ENCODE measurements at places on chromosomes 13 and 19.

- no peak for DNase-seq
Measured at GRCh38 chr13:29496241-29496712, 99.2 kb downstream of the SLC7A1 start.

GRCh38 chr13:42880056-42880605, 98.7 kb downstream of the FAM216B start:
- DNase-seq, result no peak

- DNase-seq, result no peak
Measured at GRCh38 chr13:70203661-70204229, 95.5 kb upstream of the KLHL1 start.

- no peak for DNase-seq
Measured at GRCh38 chr13:99495466-99496183, 5.6 kb upstream of the TM9SF2 start.

DNA sequence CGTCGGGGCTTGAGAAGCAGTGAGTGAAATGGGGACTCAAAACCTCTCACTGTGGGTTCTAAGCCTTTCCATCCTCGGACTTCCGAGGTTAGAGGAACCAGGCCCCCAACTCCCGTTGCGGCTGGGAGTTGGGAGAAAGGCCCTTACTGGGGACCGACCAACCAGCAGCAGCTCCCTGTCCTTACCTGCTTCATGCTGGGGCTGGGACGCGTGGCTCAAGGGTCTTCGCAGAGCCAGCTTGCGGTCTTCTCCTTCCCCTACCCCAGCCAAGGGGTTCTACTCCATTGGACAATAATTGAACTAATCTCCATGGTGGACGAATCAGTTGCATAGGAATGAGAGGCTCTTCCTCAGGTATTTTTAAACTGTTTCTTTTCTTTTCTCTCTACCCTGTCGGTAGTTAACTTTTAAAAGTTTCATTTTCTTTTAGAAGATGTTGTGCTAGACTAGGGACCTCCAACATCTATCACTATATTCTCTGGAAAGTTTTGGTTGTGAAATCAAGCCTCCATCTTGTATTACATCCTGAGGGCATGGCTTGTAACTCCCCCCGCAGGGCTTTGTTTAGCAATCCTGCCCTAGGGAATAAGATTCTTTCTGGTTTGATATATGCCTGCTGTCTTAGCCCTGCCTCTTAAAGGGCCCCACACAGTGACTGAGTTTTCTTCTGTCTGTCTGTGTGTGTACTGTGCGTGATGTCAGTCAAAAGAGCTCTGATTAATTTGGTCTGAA, 1027.1 kb upstream of the PCDH9 start:
- no peak for DNase-seq

DNA sequence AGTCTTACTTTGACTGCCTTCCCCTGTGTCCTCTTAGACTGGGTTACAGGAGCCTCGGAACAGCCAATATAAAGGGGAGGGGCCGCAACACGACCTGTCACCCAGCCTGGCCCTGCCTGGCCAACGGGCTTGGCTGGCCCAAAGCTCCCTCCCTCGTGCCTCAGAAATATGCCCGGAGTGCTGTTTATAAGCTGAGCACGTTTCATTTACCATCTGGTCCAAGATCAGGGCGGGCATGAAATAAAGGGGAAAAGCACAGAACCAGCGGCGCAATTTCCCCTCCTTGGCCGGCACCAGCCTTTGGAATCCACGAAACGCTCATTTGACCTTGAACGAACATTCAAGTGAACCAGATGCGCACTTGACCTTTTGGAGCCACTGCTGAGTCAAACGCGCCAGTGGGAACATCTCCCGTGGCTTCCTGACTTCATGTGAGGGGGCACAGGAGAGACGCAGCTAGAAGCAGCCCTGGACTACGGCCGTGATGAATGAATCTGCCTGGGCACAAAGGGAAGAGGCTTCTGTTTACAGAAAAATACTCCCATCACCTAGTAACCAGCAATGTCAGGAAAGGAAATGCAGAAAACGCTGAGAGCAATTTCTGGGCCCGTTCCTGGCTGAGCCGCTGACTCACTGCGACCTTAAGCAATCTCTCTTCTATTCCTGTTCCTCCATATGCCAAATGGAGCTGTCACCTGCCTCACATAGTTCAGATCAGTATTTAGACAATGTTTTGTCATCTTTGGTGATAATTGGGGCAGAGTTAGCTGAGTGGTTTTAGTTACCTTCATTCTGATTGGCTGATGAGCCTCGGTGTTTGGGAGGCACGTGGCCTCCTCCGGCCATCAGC, 53.3 kb downstream of the RFX2 start:
- DNase-seq, result no peak
